ENCODE measurements at places on chromosomes 6 and 20.

DNA sequence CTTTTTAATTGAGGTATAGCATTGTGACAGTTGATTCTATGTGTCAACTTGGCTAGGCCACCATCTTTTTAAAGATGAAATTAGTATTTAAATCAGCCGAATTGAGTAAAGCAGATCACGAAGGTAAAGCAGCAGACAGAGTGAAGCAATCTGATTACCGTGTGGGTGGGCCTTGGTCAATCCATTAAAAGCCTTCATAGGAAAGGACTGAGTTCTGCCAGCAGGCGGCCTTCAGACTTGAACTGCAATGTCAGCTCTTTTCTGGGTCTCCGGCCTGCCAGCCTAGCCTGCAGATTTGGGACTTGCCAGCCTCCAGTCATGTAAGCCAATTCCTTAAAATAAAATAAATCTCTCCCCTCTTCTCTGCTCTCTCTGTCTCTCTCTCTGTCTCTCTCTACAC is 22.4 kb upstream of the TGM2 start:
- H3K27ac ChIP-seq, result no peak overlapping the region
- H3K4me1 ChIP-seq, result no peaks in the 10 kb centered on the region
- DNase-seq, result no peak
- H3K36me3 ChIP-seq, result no peaks in the 10 kb centered on the region
- H3K4me3 ChIP-seq, result no peak overlapping the region

- H3K27me3 ChIP-seq, result peaks cover 6% of the 10 kb centered on the region
- no peak overlapping the region for H3K4me3 ChIP-seq
- peaks cover 2% of the 10 kb centered on the region for H3K36me3 ChIP-seq
- no peak for DNase-seq
Observed at GRCh38 chr20:23284009-23284408, 66.6 kb upstream of the NXT1 start.

GRCh38 chr6:37809197-37809543 is 10.4 kb upstream of the ZFAND3 start:
- DNase-seq, result no peak
- H3K36me3 ChIP-seq, result no peaks in the 10 kb centered on the region
- H3K27me3 ChIP-seq, result peaks cover 6% of the 10 kb centered on the region
- no peak overlapping the region for H3K27ac ChIP-seq

DNA sequence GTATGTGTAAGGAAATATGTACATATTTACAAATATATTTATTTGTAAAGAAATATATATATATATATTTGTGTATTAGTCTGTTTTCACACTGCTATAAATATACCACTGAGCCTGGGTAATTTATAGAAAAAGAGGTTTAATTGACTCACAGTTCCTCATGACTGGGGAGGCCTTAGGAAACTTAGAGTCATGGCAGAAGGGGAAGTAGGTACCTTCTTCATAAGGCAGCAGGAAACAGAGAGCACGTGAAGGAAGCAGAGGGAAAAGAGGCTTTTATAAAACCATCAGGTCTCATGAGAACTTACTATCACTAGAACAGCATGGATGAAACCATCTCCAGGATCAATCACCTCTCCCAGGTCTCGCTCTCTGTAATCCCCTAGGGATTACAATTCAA is 644.5 kb upstream of the HS3ST5 start:
- no peaks in the 10 kb centered on the region for H3K36me3 ChIP-seq
- H3K4me3 ChIP-seq, result no peak overlapping the region
- H3K27ac ChIP-seq, result no peak overlapping the region
- no peaks in the 10 kb centered on the region for H3K4me1 ChIP-seq

GRCh38 chr6:52507557-52508260 is 69.2 kb downstream of the TRAM2 start:
- H3K4me1 ChIP-seq, result peaks cover 3% of the 10 kb centered on the region
- H3K27ac ChIP-seq, result peak overlapping the region; percentile 60
- no peak overlapping the region for H3K4me3 ChIP-seq

GRCh38 chr20:48886194-48886593 is 35.3 kb upstream of the ARFGEF2 start:
- no peak overlapping the region for H3K27ac ChIP-seq
- peaks cover 18% of the 10 kb centered on the region for H3K4me1 ChIP-seq
- no peak for DNase-seq
- H3K36me3 ChIP-seq, result peaks cover under 1% of the 10 kb centered on the region
- H3K27me3 ChIP-seq, result no peaks in the 10 kb centered on the region

- DNase-seq, result peak; percentile 89
- H3K27ac ChIP-seq, result no peak overlapping the region
- peaks cover 5% of the 10 kb centered on the region for H3K36me3 ChIP-seq
- no peaks in the 10 kb centered on the region for H3K27me3 ChIP-seq
- no peak overlapping the region for H3K4me3 ChIP-seq
Observed at GRCh38 chr20:49216991-49217578, 2.1 kb upstream of the DDX27 start.

- peak overlapping the region; percentile 36 for H3K27ac ChIP-seq
- peak; percentile 82 for DNase-seq
- no peaks in the 10 kb centered on the region for H3K36me3 ChIP-seq
- peaks cover 4% of the 10 kb centered on the region for H3K27me3 ChIP-seq
Observed at GRCh38 chr6:53484476-53485280, 60.2 kb downstream of the GCLC start.

DNA sequence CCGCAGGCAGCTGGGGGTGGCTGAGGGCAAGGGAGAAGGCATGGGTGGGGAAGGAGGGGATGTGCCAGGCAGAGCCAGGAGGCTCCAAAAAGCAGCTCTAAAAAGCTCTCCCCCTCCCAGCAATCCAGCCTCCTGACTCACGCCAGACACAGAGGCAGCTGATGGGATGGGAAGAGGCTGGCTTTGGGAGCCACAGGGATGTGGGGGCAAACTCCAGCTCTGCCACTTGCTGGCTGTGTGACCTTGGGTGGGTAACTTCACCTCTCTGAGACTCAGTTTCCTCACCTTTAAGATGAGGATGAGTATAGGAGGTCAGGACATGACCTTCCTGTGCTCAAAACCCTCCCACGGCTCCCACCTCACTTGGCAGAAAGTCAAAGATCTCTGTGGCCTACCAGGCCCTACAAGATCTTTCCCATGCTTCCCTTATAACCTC is 148.9 kb downstream of the CEBPB start:
- H3K4me1 ChIP-seq, result peaks cover 26% of the 10 kb centered on the region
- no peak for DNase-seq
- H3K27ac ChIP-seq, result peak overlapping the region; percentile 14
- no peaks in the 10 kb centered on the region for H3K36me3 ChIP-seq

DNA sequence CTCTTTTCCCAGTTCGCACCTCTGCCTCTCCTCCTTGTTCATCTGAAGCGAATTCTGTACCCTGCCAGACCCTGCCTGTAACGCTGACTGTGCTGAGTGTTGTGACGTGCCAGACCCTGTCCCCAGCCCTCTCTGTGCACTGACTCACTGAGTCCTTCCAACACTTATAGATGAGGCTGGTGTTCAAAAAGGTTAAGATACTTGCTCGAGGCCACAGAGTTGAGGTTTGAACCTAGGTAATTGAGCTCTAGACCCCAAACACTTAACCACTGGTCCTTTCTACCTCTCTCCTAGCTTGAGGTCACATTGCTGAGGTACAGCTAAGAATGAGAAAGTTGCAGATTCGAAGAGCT is 45.7 kb upstream of the NEDD9 start:
- peaks cover 18% of the 10 kb centered on the region for H3K36me3 ChIP-seq
- H3K27me3 ChIP-seq, result no peaks in the 10 kb centered on the region
- no peak for DNase-seq
- peak overlapping the region; percentile 93 for H3K27ac ChIP-seq
- H3K4me3 ChIP-seq, result peak overlapping the region; percentile 53

GRCh38 chr6:143806282-143807102 is 36.6 kb upstream of the LTV1 start:
- no peak overlapping the region for H3K4me3 ChIP-seq
- H3K27me3 ChIP-seq, result no peaks in the 10 kb centered on the region
- DNase-seq, result no peak
- H3K4me1 ChIP-seq, result no peaks in the 10 kb centered on the region
- H3K27ac ChIP-seq, result no peak overlapping the region

DNA sequence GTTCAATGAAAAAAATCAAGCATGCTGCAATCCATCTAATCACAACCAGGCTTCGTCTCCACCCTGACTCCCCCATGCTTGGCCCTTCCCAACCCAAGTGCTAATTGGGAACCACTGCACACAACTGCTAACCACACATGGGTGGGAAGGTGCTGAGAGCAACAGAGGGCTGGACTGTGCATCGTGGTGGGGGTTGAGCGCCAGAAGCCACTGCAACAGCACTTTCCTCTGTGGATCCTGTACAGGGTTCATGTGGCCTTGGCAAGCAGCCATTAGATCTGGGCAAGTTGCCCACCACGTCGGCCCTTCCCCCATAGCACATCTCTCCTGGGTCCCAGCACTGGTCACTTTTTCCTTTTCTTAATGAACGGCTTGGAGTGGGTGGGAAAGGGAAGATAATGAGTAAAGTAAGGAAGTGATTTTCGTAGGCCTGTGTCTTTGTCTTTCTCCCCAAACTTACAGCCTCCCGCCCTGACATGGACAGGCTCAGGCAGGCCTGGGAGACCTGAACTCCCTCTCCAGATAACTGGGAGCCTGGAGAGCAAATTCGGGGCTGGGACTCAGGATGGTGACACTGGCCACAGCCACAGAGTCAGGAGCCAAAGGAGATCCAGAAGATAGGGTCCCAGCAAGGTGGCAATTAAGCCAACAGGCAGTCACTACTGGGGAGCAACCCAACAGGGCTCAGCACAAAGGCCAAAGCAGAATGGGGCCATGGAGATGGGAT is 34.4 kb upstream of the MRPS10 start:
- H3K27me3 ChIP-seq, result peaks cover 2% of the 10 kb centered on the region
- H3K4me1 ChIP-seq, result no peaks in the 10 kb centered on the region
- no peak for DNase-seq
- H3K27ac ChIP-seq, result no peak overlapping the region

- DNase-seq, result no peak
- H3K4me3 ChIP-seq, result peak overlapping the region; percentile 100
- peak overlapping the region; percentile 94 for H3K27ac ChIP-seq
- H3K4me1 ChIP-seq, result peaks cover 24% of the 10 kb centered on the region
- H3K27me3 ChIP-seq, result no peaks in the 10 kb centered on the region
- peaks cover 2% of the 10 kb centered on the region for H3K36me3 ChIP-seq
Observed at GRCh38 chr20:3406481-3407039, 909 bp downstream of the DNAAF9 start.

DNA sequence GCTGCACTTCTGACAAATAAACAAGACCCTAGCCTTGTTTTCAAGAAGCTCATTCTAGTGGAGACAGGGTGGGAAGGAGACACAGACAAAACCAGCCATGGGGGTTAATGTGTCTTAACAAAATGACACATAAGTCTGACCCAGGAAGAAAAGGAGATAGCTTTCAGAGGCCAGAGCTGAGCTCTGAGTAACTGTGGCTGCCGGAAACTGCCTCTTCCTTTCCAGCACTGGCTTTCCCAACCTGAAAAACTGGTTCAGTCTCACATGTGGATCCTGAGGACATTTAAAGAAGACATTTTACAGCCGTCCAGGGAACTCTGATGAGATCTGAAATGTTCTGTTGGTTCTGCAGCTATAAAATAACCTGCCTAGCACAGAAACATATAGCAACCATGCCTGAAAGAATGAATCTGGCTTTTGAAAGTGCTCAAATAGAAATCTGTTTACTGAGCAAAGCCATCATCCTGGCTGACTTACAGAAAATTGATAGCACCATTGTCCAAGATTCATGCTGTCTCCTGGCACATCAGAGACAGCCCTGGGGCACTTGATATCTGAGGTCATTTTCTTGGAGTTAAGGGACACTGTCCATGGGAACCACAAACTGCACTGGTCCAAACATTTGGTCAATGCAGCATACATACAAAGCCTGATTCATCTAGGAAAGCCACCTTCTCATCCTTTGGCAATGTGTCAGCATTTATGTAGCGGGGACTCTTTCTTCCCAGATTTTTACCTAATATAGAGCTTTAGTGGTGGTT is 83.2 kb upstream of the PAX1 start:
- H3K27me3 ChIP-seq, result peaks cover 2% of the 10 kb centered on the region
- H3K4me3 ChIP-seq, result no peak overlapping the region
- H3K36me3 ChIP-seq, result no peaks in the 10 kb centered on the region
- H3K4me1 ChIP-seq, result no peaks in the 10 kb centered on the region
- DNase-seq, result no peak

- no peak overlapping the region for H3K27ac ChIP-seq
- peaks cover 2% of the 10 kb centered on the region for H3K4me1 ChIP-seq
- no peaks in the 10 kb centered on the region for H3K36me3 ChIP-seq
- H3K27me3 ChIP-seq, result no peaks in the 10 kb centered on the region
Observed at GRCh38 chr6:162621246-162621645, 106.3 kb downstream of the PRKN start.

- no peaks in the 10 kb centered on the region for H3K36me3 ChIP-seq
- H3K4me1 ChIP-seq, result no peaks in the 10 kb centered on the region
- no peak overlapping the region for H3K4me3 ChIP-seq
Observed at GRCh38 chr6:54286141-54286540, 22.1 kb upstream of the TINAG start.

- H3K36me3 ChIP-seq, result peaks cover 9% of the 10 kb centered on the region
- no peaks in the 10 kb centered on the region for H3K27me3 ChIP-seq
- no peak for DNase-seq
- no peak overlapping the region for H3K27ac ChIP-seq
- H3K4me3 ChIP-seq, result no peak overlapping the region
- H3K4me1 ChIP-seq, result peaks cover 28% of the 10 kb centered on the region
Observed at GRCh38 chr6:125829433-125829832, 38.7 kb downstream of the NCOA7 start.

GRCh38 chr20:8438748-8439147 is 306.7 kb downstream of the PLCB1 start:
- no peak overlapping the region for H3K4me3 ChIP-seq
- no peaks in the 10 kb centered on the region for H3K27me3 ChIP-seq
- no peak for DNase-seq
- H3K4me1 ChIP-seq, result no peaks in the 10 kb centered on the region

DNA sequence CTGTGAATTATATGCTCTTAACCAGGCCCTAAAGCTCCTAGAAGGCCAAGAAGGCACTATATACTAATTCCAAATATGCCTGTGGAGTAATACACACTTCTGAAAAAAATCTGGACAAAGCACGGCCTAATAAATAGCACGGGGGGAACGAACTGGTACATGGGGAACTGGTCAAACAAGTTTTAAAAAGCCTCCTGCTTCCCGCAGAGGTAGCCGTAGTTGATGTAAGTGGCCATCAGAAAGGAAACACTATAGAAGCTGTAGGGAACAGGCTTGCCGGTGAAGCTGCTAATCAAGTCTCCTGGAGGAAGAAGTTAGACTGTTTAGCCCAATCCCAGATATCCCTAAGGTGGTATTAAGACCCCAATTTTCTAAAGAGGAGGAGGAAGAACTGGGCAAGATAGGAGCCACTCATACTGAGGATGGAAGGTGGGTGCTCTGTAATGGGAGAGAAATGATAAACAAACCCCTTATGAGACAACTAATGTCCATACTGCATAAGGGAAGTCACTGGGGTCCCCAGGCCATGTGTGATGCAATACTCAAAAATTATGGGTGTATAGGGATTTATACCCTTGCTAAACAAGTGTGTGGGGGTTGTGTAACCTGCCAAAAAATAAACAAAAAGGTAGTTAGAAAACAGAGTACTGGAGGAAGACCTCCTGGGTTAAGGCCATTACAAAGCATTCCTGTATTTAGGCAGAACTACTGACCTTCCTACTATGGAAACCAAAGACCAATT is 27.1 kb upstream of the ZNF318 start:
- H3K27ac ChIP-seq, result no peak overlapping the region
- H3K4me1 ChIP-seq, result peaks cover 14% of the 10 kb centered on the region
- H3K4me3 ChIP-seq, result no peak overlapping the region
- H3K36me3 ChIP-seq, result no peaks in the 10 kb centered on the region
- peaks cover 14% of the 10 kb centered on the region for H3K27me3 ChIP-seq

All from memory B cell (primary cell).